ENCODE measurements at places on chromosomes 1 and 21.

DNA sequence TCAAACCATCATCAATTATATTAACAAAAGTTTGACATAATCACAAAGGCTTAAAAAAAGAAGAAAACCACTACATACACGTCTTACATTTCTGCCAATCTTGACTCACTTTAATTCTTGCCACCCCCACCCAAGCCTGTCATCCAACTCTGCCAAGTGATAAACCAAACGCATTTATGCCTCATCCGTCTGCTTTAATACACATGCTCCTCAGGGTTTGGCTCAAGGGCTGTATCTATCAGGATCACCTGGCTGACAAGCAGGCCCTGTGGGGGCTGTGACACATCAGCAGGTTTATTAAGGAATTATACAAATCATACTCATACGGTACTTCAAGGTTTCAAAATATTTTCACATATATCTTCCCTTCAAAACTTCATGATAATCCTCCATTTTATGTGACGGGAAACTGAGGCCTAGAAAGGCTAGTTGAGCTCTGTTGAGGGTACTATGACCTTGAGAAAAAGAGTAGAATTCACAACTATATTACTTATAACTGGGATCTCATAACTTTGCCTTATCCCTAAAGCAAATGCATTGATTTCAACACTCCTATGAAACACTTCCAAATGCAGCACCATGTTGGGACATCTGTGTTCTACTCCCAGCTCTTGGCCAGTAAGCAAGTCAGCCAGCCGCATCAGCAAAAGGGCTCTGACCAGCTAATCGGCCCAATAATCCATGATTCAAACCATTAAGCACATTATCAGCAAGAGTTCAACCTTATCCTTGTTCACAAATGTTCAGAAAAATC is 8.7 kb downstream of the SORT1 start:
- DNase-seq = no peak

GRCh38 chr1:158095737-158096335 is 84.9 kb upstream of the CD1D start:
- DNase-seq = no peak

GRCh38 chr1:176989754-176990153 is 174.8 kb downstream of the ASTN1 start:
- no peak for DNase-seq

- DNase-seq = no peak
These were observed 6.6 kb downstream of the UBR4 start for GRCh38 chr1:19203440-19203839.

GRCh38 chr1:26820784-26821269 is 5.7 kb upstream of the ZDHHC18 start:
- DNase-seq = no peak

- DNase-seq = no peak
These were observed 6.4 kb upstream of the C1orf21 start for GRCh38 chr1:184380468-184380867.

- no peak for DNase-seq
These were observed 93.3 kb upstream of the CD53 start for GRCh38 chr1:110779636-110780035.

DNA sequence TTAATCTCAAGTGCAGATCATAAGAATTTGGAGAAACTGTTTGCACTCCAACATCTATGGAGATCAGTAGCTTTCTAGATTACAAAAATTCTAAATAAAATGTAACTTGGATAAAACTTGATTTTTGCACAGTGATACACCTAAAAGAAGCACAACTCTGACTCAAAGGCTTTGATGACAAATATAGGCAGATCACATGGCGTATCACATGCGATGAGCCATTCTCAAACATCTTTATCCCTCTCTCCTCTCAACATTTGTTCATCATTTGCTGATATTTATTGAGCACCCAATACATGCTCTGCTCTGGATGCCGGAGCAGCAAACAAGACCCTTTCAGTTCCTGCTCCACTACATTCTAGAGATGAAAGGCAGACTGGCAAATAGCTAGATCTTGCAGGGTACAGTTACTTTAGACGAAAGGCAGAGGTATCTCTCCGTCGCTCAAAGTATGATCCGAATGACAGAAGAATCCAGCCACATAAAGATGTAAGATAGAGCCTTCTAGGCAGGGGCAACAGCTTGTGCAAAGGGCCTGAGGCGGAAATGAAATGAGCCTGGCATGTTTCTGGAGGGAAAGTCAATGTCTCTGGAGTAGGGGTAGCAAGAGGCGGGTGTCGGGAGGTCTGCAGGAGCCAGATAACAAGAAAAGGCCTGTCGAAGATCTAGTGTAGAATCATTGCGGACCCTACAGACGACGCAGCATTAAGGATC is 145.8 kb upstream of the ERRFI1 start:
- DNase-seq = no peak

DNA sequence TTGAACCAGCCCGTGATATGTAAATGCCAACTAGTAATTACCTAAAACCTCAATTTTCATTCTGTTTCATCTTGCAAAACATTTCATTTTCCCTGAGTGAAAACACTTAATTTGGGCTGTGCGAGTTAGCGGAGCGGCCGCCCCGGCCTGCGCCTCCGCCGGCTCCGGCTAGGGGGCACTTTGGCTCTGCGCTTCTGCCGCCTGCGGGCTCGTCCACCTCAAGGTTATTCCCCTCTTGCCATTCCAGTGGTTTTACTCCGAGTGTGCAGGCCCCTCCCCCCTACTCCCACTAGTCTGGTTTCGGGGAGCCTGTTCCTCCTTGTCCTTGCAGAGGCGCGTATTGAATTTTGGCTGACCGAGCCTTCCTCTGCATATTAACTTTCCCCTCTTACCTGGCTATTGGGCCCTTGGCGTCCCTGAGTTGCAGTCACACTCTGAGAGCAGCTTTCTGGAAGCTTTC is 55.6 kb downstream of the PEX14 start:
- no peak for DNase-seq

DNA sequence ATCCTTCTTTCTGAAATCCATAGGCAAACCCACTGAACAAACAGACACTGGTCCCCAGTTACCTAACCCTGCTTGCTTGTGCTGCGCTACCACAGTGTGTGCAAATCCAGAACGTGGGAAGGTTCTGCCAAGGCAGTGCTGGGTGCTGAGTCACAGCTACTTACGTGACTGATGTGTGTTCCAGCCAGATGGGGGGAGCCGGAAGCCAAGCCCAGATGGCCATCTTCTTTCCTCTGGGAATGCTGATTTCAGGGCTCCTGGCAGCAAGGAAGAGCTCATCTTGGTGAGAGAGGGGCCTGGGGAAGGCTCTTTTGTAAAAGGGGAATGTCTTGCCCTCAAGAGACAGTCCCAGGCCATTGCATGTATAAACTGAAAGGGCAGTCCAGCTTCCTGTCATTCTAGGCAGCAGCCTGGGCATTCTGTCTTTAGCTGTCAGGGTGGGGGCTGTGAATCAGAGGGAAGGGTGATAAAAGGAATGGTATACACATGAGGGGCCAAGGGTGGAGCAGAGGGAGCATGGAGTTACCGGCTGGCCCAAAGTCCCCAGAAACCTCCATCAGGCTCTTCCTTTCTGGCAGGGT is 54.1 kb downstream of the CD46 start:
- no peak for DNase-seq

GRCh38 chr1:203505526-203506204 is 11.7 kb downstream of the OPTC start:
- DNase-seq = no peak

DNA sequence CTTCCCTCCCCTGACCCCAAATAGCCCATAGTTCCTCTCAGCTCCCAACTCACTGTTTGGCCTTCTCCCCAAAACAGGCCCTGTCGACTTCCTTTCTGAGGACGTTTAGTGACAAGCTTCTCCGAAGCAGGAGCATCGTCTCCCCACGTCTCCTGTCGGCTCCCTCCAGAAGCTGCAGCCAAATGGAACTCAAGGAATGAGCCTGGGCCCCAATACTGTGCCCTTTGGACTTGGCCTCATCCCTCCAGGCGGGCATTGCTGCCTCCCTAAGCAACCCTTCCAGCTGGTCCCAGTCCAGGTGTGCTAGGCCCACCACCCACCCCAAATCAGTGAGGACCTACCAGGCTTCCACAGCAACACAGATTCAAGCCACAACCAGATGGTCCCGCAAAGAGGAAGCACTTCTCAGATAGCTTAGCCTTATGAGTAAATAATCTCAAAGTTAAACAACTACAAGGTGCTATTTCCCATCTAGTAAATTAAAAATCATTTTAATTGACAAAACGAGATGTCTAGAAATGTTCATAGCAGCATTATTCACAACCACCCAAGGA is 33.0 kb downstream of the ACOT7 start:
- DNase-seq = no peak

DNA sequence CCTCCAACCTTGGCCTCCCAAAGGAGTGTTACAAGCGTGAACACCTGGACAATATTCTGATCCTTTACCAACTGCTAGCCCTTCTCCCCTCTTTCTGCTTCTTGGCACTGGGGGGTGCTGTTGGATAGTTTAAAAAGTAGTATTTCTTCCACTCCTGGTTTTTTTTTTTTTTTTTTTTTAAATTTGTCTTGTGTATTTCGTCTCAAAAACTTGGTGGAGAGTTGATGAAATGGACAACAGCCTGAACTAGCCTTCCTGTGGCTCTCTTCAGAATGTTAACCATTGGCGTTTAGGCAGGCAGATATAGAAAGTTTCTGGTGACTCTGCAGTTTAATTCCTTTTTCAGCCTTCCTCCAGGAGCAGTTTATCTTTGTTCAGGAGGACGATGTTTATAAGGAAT is 69.7 kb upstream of the USP24 start:
- peak; percentile 26 for DNase-seq

- DNase-seq = no peak
These were observed 40.0 kb downstream of the ROR1 start for GRCh38 chr1:63813829-63814277.

GRCh38 chr1:228752675-228753265 is 17.5 kb downstream of the RHOU start:
- DNase-seq = no peak

DNA sequence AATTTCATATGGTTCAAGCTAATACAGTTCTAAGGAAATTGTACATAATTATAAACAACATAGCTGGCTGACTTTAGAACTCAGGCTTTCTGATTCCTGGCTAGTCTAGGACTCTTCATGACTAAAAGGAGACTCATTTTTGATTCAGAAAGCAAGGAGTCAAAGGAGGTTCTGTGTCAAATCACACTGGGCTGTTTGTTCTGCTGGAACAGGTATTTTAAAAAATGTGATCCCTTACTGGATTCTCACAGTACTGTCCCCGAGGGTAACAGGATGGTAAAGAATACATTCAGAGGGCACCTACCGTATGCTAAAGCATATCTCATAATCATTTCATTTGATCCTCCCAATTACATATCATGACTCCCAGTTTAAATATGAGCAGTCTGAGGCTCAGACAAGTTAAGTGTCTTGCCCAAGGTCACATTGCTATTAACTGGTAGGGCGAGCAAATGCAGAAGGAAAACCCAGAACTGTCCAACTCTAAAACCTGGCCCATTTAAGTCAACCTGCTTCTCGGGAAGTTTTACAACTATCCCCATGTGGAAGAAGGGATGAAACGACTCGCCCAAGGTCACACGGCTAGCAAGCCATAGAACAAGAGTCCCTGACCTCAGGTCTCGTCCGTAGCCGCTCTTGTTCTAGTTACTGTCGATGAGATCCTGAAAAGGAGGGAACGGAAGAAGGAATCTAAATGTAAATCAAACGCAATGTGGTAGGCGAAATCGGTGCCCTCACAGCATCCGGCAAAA is 675 bp downstream of the MYSM1 start:
- DNase-seq = peak; percentile 25

DNA sequence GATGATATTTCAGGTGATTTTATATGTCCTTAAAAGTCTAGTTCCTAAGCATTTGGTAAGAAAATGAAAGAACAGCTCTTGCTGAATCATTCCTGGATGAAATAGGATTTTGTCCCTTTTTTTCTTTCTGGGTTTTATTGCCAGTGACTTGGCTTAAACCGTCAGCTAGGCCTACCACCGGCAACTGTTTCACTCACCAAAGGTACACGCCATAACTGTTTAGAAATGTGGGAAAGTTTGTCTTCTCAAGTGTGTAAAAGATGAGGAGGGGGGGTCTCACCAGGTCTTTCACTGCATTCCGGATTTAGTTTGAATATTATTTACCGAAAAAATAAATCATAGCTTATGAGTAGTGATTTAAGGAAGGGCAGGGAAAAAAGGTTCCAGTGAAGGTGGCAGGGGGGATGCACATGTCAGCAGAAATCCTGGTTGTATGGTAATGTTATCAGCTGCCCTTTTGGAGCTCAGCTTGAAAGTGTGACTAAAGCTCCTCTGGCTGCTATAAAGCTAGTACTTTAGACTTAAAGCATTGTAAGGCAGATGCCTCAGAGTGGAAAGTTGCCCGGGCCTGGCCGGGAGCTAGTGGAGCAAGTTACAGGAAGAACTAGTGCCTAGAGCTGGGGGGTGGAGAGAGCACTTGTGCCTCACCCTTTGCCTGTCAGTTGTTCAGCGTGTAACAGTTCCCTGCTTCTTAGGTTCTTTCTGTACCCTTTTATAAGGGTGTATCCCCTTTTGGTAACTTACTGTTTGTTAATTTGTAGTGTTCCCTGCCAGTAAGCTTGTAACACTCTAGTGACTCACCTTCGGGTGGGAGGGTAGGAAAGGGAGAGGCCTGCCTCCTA is 3.1 kb downstream of the ATP1A1 start:
- DNase-seq = no peak

GRCh38 chr1:20729990-20730689 is 2.4 kb downstream of the SH2D5 start:
- no peak for DNase-seq

GRCh38 chr1:1250786-1251284 is 4.3 kb upstream of the C1QTNF12 start:
- DNase-seq = no peak

- DNase-seq = no peak
These were observed 13.5 kb upstream of the BGLAP start for GRCh38 chr1:156228501-156228900.

GRCh38 chr1:21939650-21940374 is 2.7 kb upstream of the HSPG2 start:
- DNase-seq = no peak

DNA sequence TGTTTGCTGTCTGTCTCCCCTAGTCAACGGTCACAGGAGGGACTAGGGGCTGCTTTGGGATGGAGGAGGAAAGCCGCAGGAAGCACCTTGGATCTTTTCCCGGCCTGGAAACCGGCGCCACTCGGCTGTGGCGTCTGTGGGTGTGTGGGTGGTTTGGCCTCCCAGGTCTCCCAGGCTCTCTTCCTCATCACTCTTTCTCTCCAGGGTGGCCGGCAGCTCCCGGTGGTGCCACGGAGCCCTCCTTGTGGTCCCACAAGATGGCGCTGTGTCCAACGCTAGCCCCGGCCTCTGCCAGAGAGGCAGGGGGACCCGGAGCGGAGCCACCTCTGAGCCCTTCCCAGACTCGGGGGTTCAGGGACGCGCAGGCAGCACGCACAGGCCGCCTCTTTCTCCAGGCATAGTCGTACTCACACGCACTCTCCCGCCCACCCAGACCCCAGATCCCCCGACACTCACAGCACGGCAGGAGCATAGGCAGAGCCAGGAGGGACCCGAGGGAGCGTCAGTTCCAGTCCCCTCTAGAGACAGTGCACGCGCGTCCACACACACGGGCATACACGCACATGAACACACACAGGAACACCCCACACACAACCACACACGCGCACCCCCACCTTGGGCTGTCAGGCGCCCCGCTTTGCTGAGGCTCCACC is 31.2 kb downstream of the CDCP2 start:
- DNase-seq = peak; percentile 47

All from NCI-H1092 treated with DMSO at 0.1 percent for 48 hours (cell line).